SW480 (cell line): ENCODE measurements at places on chromosomes 13 and 19.

DNA sequence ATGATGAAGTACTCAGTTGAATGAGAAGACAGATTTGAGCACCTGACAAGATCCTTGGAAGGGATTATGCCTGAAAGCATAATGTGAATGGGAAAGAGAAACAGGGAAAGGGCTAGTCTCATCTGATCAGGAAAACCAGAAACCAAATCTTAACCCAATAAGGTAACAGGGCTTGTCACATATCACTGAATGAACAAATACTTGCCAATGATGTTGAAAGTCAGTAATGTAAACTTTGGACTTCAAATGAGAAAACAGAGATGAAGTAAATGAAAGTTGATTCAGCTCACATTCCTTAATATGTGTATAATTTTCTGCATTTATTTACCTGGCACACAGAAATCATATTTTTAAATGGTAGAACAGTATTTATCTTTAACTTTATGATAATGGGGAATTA lies 480.0 kb downstream of the KCTD12 start:
- no peak for DNase-seq

DNA sequence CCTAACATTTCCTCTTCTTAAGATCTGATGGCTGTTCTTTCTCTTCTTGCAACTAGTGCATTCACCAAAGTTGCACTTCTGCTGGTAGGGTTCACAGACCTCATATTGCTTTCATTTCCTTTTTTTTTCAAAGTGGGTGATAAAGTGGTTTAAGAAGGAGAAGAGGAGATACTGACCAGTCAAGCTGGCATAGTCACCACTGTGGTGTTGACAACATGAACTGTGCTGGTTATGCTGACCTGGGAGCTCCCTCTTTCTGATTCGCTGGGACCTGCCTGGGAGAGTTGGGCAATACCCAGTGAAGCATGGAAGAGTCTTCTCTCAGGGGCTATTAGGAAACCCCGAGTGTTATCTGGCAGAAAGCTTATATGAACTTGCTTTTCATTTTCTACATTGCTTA lies 222.9 kb downstream of the SLITRK5 start:
- DNase-seq = no peak

GRCh38 chr19:24159707-24160106 lies 72.7 kb downstream of the ZNF254 start:
- DNase-seq = no peak

- no peak for DNase-seq
Measured at GRCh38 chr13:110758195-110758805, 44.8 kb downstream of the ING1 start.

DNA sequence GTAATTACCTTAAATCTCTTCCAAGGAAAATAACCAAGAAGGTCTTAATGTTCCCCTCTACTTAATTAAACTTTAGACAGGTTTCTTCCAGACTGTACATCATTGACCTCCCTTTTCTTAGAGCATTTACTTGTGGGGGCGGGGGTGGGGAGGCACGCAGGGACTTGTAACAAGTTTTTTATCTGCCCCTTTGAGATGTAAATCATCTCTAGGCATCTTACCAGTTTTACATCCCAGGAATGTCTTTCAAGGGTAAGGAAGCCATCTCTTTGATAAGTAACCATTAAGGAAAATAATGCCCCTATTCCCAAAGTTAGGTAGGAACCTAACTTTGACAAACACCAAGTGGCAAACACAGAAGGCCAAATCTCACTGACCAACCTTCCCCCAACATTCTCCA lies 528.6 kb downstream of the SUCLA2 start:
- no peak for DNase-seq

GRCh38 chr19:7742991-7743390 lies 4.3 kb downstream of the CD209 start:
- no peak for DNase-seq

- no peak for DNase-seq
Measured at GRCh38 chr19:31317570-31317969, 31.7 kb downstream of the TSHZ3 start.

- no peak for DNase-seq
Measured at GRCh38 chr19:28134311-28134710, 1078.6 kb downstream of the UQCRFS1 start.

GRCh38 chr13:54373211-54373610 lies 1344.6 kb downstream of the OLFM4 start:
- DNase-seq = peak; percentile 3

DNA sequence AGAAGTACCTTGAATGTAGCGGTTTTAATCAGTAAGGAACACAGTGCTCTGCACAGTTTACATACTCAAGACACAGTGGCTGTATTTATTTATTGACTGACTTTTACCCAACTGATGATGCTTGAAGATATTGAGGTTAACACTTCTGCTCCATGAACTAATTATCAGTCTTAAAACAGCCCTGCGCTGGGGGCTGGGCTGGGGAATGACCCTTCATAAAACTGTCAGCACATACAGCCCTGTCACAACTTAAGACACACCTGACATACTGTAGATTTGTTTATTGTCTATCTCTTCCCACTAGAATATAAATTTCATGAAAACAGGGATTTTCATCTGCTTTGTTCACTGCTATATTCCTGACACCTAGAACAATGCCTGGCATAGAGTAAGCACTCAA lies 10.8 kb downstream of the NEK5 start:
- DNase-seq = no peak

DNA sequence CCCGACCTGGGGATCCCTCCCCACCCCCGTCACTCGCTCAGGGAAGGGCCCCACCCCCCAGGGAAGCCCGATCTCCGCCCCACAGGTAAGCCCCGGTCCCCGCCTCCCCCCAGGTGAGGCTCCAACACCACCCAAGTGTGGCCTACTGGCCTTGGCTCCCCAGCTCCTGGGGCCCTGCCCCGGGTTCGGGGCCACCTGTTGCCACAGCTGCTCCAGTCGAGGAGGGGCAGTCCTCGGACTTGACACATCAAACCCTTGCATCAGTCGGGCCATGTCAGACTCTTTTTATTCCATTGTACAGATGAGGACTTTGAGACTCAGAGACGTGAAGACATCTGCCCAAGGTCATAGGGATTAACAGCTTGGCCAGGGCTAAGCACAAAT lies 512 bp downstream of the CC2D1A start:
- no peak for DNase-seq

DNA sequence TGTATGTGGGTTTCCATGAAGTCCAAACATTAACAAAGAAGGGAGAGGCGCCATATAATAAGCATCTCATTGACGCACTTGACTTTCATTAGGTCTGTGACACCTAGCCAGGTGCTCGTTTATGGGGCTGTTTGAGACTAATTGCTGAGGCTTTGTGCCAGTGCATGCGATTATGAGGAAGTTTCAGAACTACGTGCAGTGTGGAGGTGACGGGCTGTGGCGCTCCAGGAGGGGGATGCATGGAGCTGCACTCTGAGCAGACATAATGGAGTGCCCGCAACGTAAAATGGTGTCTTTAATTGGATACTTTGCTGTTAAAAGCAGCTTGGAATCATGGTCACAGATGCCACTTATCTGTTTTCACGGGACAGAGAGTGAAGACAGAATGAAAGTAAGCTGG lies 223.2 kb downstream of the FGF9 start:
- DNase-seq = no peak

DNA sequence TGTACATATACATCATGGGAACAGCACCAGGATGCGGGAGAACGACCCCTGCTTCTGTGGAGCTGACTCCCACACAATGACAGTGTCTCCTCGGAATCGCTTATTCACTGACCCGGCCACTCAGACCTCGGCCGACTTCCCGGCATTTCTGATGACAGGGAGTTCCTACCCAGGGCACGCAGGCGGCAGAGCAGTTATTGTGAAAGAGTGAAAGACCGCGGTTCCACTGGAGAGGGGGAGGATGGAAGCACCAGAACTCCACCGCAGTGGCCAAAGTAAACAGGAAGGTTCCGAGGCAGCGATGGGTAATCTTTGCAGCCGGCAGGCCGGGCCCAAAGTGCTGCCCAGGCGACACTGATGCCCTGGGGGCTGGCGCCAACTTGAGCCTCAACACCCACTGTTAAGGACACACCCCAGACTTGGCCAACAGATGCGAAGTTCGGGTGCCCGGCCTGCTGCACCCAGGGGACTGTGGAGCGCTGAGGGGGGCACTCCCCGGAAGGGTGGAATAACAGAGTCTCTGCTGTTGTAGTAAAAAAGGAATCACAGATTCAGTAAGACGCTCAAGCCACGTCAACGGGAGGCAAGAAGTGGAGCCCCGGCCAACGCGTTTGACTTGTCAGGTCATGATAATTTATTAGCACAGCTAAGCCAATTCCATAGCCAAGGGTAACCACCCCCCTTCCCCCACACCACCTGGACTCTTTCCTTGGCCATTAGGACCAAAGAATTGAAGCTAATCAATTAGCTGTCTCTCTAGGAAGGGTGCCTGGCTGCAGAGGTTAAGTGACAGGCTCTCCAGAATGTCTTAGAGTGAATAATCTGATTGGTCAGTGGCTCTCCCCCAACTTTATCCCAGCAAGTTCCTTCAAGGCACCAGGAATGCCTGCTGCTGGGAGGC lies 5.8 kb downstream of the MLLT1 start:
- no peak for DNase-seq

DNA sequence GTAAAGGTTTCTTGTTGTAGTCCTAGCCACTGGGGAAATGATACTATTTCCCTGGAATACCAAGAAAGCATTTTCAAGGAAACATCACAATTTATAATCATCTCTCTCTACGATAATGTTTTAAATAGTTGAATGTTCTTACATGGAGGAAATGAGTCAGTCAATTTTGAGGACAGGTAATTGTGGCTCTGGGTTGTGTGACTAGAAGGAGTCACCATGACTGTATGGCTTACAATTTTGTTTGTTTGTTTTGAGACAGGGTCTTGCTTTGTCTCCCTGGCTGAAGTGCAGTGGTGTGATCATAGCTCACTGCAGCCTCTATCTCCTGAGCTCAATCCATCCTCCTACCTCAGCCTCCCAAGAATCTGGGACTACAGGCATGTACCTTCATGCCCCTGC lies 47.4 kb downstream of the COG3 start:
- DNase-seq = no peak

- DNase-seq = peak; percentile 86
Measured at GRCh38 chr19:17406046-17406886, 836 bp upstream of the BST2 start.

- DNase-seq = peak; percentile 62
Measured at GRCh38 chr13:99086267-99087097, 108.6 kb upstream of the DOCK9 start.

DNA sequence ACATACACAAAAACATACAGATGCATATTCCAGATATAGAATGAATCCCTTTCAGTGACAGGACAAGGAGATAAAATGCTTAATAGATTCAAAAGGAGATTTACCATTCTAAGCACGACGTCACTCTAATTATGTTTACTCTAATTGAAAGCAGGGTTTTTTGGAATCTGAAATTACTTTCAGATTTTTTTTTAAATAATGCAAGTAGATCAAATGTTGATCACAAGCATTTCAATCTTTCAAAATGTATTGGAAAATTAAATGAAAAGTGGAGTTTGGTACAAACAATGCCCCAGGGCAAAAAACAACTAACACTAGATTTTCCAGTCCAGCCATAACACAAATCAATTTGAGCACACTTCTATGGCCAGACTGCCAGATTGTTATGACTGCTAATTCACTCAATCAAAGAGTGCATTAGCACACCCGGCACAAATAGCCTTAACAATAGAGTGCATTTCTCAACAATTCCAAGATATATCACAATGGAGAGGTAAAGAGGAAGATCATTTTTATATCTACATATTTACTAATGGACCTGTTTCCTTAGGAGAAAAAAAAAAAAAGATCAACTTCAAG lies 4.3 kb upstream of the DACH1 start:
- no peak for DNase-seq

DNA sequence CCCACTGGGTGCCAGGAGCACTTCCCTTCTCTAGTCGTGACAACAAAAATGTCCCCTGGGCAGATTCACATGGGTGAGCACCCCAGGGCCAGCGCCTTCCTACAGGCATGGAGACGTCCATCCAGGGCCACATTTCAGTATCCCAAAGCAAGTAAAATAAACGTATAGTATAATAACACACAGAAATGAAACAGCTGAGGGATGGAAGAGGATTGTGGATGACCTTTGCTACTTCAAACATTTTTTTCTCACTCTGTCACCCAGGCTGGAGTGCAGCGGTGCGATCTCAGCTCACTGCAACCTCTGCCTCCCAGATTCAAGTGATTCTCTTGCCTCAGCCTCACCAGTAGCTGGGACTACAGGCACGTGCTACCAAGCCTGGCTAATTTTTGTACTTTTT lies 28.2 kb downstream of the CILP2 start:
- no peak for DNase-seq

DNA sequence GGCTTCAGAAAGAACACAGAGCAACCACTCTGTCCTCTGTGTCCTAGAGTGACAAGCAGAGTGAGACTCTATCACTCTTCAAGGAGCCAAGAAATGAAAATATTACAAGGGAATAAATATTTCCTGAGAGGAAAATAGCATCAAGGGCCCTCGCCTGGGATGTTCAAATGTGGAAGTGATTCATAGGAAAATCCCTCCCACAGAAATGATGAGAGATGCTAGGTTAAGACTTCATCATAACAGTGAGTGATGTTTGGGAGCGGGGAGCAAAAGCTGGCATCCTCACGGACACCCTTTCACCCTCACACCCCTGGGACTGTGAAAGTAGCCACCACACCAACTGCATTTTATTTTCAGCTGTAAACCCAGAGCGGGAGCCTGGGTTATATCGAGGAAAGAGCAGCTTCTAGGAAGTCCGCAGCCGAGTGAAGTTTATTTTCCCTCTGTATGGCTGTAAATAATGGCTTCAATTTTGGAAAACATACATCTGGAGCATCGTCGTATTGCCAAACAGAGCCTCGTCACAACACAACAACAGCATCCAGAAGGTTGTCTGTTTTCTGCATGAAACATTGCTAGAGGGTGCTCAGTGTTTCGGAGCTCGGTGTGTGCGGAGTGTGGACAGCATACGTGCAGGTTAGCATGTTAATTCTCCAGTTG lies 54.8 kb downstream of the DLEU7 start:
- DNase-seq = no peak

GRCh38 chr13:90673746-90674145 lies 673.7 kb upstream of the MIR17HG start:
- no peak for DNase-seq

DNA sequence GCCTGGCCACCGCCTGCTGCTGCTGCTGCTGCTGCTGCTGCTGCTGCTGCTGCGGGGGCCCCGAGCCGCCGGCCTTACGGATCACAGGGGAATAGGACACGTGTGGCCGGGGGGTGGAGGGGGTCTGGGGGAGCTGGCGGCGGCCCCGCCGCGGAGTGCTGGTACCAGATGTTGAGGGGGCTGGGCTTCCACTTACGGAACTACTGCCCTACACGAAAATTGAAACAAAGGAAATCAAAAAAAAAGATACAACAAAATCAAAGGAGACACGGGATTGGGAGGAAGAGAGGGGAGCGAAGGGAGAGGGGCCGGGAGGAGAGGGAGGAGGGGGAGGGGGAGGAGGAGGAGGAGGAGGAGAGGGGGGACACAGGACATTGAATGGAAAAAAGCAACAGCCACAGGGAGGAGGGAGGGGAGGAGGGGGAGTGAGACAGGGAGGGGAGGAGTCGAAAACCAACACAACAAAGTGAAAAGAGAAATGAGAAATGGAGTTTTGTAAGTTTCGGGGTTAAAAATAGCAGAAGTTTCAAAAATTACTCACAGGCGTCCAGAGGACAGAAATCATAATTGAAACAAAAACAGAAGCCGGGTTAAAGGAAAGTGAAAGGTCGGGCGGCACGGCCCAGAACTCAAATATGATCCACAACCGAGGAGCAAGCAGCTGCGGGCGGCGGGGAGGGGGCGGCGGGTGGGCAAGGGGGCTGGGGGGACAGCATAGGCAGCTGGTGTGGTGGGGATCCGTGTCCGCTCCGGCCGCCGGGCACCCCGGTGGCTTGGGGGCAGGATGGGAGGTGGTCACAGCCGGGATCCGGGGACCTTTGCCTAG lies 57.8 kb downstream of the IER2 start:
- no peak for DNase-seq

GRCh38 chr19:12774588-12775555 lies at the start of gene HOOK2:
Gene HOOK2 (minus strand): TSS chr19:12775552. CDS start chr19:12775449, 103 bp downstream.
- DNase-seq = peak; percentile 97
